ENCODE measurements at places on chromosomes 12 and 14.

- DNase-seq: no peak
These were observed 15.5 kb downstream of the AEBP2 start for GRCh38 chr12:19454837-19455236.

DNA sequence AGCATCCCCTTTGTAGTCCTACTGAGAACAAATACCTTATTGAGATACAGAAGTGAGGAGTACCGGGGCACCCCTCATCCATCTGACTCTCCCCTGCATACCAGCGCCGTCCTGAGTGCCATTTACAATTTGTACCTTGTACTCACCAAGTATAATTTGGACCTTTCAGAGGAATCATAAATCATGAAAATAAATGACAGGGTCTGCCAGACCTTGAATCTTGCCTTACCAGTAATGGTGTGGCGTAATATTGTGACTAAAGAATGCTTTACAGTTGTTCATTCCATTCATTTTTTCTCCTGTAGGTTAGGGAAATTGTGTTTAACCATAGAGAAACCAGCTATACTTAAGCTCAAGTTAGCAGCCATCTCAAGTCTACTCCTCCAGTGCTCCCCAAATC lies 243.7 kb upstream of the RGS6 start:
- DNase-seq: no peak

DNA sequence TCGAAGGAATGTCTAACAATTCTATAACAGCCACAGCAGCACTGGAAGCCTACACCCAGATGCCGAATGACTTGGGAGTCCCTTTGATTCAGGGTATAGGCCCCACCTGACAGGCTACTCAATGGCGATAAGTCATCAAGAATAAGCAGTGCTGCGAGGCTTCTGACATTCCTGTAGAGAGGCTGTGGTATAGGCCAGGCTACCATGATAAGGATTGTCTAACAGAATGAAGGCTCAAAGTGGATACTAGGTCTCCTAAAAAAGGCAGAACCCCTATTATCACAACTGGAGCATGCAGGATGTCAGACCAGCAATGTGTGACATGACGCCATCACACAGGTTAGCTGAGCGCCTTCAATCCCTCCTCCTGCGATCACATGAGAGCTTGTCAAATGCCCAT lies 53.2 kb downstream of the ZFP36L1 start:
- DNase-seq: no peak

DNA sequence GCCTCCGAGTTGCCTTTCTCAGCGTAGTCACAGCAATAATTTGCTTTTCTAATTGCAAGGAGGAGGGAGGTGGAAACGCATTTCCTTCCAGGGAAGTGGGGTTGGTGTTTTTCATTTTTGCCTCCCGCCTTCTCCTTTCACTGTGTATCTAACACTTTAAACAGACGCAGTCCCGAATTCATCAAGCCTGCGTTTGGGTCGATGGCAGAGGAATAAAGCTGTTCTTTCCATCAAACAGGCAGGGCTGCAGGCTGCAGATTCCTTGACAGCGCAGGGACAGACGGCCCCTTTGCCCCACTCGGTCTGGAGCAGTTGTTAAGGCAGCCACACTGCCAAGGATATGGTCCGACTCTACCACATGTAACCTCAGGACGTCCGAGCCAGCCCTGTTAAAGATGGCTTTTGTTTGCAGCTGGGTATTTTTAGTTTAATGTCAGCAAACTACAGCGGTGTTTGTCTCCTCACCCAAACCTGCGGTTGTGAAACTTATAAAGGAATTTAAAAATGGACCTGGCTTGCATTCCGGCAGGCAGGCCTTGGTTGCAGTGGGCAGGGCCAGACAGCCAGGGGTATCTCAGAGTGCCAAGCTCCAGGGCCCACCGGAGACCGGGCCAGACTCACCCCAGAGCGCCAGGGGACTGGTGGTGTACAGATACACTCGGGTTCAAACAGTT lies 2.1 kb downstream of the CHST11 start:
- no peak for DNase-seq

DNA sequence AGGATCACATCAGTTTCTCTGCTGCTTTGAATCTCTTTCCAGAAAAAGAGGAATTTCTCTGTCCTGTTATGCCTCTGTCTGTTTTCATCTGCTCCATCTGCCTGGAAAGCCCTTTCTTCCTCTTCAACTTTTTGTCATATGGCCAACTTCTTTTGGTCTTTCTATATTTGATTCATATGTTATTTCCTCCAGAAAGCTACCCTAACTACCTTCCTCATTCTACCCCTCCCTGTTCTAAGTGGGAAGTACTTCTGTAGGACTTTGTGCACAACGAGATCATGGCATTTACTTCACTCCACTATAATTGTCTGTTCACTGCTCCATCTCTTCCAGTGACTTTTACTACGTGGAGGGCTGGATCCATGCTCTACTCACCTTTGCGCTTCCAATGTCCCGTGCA lies 5.9 kb downstream of the CLEC4D start:
- no peak for DNase-seq

GRCh38 chr14:28141662-28142061 lies 624.9 kb upstream of the FOXG1 start:
- no peak for DNase-seq

All from RCC 7860 (cell line).